ENCODE measurements at places on chromosomes 5 and 9.

DNA sequence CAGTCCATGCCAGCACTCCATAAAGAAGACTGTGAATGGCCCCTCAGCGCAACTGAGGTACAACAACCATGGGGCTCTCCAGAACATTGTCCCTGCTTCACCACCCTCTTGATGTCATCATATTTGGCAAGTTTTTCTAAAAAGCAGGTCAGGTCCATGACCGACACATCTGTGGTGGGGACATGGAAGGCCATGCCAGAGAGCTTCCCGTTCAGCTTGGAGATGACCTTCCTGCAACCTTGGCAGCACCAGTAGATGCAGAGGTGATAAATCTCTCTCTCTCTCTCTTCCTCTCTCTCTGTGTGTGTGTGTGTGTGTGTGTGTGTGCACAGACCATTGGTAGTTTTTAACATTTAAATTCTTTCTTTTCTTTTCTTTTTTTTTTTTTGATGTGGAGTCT is 35.4 kb upstream of the AGXT2 start:
- no peak for DNase-seq

- no peak for DNase-seq
Measured at GRCh38 chr9:13963005-13963653, 350.8 kb downstream of the NFIB start.

- peak; percentile 41 for DNase-seq
Measured at GRCh38 chr5:149646564-149646963, 65.3 kb downstream of the ARHGEF37 start.

GRCh38 chr5:135387629-135387960 is 11.4 kb downstream of the MACROH2A1 start:
- DNase-seq = peak; percentile 31

DNA sequence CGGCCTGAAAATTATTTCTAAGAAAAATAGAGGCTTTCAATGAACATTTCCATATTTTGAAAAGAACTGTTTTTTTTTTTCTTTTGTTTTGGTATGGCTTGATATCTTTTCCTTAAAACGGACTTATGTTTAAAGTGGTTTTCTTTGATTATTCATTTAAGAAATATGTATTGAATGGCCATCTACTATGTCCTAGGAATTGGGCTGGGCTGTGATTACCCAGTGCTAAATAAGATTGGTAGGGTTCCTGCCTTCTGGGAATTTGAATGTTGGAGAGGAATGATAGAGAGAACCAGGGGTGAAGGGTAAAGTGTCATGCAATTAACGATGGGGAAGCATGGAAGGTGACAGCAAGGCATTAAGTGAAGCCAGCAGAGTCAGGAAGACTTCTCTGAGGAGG is 33.2 kb downstream of the TNFSF8 start:
- DNase-seq = no peak

DNA sequence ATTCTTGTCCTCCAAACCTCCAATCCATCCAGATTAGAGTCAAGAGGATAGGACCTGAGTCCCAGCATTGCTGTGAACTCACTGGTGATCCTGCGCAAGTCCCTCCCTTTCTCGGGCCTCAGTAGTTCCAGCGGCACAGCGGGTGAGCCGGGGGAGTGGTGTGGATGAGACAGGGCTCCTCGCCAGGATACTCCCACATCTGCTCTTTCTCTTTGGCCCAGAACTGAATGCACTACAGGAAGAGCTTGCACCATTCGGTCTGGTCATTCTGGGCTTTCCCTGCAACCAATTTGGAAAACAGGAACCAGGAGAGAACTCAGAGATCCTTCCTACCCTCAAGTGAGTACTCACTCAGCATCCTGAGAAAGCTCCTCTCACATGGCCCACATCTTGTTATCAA is 6.3 kb downstream of the GPX3 start:
- no peak for DNase-seq

Data from M059J (cell line).